HTR-8/SVneo (cell line): ENCODE measurements at places on chromosomes 11 and 22.

GRCh38 chr11:118006153-118006534, 19.9 kb downstream of the IL10RA start:
- DNase-seq = no peak

DNA sequence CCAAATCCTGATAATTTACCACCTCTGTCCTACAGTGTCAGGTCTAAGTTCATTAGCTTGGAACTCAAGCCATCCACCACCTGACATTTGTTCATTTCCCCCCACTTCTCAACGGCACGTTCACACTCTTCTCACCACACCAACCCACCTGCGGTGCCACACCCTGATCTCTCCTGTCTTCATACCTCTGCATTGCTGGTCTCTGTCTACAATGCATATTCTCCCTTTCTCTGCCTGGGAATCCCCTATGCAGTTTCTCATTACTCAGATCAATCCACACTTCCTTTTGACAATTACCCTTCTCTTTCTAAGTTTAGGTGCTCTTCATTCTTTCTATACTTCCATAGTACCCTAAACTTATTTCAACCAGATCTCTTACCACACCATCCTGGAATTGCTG, 20.4 kb upstream of the EMSY start:
- no peak for DNase-seq

GRCh38 chr11:61893981-61894380, 2.6 kb upstream of the FADS3 start:
- no peak for DNase-seq

- no peak for DNase-seq
Measured at GRCh38 chr11:87398931-87399330, 361.2 kb downstream of the TMEM135 start.

GRCh38 chr11:33987975-33988580, 63.5 kb upstream of the CAPRIN1 start:
- peak; percentile 71 for DNase-seq

DNA sequence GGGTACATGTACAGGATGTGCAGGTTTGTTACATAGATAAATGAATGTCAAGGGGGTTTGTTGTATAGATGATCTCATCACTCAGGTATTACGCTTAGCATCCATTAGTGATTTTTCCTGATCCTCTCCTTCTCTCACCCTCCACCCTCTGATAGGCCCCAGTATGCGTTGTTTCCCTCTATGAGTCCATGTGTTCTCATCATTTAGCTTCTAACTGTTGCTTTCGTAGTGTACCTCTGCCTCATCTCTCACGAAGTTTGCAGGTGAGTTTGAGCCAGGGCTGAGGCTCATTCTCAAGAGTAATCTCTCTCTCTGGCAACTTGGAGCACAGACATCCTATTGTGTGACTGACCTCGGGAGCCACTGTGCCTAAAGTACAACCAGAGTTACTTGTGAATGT, 4.7 kb upstream of the HBE1 start:
- no peak for DNase-seq
